Pons (tissue), 1 donor: ENCODE measurements at places on chromosomes 16 and 17.

DNA sequence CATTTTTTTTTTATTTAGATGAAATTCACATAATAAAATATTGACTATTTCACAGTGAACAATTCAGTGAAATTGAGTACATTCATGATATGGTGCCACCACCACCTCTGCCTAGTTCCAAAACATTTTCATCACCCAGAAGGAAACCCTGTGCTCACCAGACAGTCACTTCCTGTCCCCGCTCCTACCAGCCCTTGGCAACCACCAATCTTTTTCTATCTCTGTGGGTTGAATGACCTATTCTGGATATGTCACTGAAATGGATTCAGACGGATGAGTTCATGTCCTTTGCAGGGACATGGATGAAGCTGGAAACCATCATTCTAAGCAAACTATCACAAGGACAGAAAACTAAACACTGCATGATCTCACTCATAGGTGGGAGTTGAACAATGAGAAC lies 40.5 kb downstream of the ATP2C2 start:
- no peak for DNase-seq

DNA sequence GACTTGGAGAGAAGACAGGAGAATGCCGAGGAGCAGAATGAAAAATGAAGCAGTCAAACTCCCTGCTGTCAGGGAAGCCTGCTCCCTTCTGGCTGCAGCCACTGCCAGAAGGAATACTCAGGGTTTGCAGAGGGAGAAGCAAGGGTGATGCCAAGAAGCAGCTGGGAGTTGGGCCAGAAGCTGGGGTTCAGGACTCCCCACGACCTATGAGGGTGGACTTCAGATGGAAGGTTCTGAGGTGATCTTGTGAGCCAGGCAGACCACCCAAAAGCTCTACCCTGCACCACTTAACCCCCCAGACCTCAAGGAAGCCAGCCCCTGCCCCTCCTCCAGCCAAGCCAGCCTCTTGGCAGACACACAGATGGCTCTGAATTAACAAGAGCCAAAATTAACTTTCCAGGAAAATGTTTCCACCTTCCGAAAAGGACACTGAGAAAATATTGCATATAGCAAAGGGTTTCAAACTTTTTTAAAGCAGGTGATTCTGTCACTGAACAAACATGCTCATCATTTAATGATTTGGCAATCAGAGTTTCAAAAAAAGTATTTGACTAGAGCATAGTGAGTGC lies 126.0 kb upstream of the ERCC4 start:
- DNase-seq, result peak; percentile 52

DNA sequence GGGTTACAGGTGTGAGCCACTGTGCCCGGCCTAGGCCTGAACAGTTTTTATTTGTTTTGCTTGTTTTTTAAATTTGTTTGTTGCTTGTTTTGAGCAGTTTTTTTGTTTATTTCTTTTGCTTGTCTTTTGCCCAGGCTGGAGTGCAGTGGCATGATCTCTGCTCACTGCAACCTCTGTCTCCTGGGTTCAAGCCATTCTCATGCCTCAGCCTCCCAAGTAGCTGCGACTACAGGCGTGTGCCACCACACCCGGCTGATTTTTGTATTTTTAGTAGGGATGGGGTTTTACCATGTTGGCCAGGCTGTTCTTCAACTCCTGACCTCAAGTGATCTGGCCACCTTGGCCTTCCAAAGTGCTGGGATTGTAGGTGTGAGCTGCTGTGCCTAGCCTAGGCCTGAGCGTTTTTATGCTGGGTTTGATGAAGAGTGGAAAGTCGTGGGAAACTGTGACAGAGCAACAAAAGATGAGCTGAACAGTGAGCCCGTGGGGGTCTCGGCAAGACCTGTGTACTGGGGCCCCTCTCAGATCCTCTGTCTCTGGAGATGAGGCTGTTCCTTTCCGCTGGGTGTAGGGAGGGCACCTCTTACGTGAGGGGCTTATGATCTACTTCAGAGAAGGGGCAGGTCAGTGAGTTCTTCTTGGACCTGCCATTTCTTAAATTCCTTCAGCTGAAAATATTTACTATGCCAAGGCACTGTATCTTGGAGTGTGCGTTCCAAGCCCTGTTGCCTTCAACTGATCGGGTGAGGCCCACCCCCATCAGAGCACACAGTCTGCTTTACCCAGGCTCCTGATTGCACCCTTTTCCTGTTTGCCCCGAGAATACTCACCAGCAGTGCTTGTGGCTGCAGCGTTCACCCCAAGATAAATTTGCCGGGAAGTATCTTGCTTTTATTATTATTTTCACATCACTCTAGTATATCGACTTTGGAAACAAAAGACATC lies 322.1 kb downstream of the SEC14L1 start:
- DNase-seq, result no peak

DNA sequence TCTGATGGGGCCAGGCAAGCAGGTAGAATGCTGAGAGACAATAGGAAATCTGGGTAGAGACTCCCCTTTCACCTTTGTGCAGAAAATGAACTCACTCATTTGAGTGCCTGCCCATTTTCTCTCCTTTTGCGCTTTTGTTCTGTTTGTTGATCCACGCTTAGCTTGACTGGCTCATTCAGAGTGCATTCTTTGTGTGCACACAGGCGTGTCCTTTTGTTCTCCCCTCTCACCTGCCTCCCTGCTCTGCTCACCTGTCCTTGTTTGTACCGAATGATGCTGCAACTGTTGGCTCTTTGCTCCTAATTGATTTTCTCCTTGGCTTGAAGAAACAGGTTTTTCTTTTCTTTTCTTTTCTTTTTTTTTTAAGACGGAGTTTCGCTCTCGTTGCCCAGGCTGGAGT lies 15.8 kb downstream of the PGS1 start:
- DNase-seq, result no peak

DNA sequence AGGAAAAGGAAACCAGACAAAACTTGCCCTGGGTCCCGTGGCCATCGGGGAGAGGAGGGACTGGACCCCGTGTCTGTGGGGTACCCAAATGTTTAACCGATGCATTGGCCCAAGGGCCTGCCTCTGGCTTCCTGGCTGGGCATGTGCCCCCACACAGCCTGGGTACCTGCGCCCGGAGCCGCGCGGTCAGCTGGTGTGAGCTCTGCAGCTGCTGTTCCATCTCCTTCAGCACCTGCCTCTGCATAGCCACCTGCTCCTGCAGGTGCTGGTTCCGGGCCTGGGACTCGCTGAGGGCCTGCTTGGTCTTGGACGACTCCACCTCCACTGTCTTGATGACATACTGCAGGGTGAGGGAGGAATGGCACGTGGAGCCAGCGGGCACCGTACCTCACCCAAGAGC lies 31.9 kb downstream of the KIFC3 start:
- DNase-seq, result no peak

- no peak for DNase-seq
Measured at GRCh38 chr16:28873543-28874201, 4.6 kb upstream of the ATP2A1 start.

DNA sequence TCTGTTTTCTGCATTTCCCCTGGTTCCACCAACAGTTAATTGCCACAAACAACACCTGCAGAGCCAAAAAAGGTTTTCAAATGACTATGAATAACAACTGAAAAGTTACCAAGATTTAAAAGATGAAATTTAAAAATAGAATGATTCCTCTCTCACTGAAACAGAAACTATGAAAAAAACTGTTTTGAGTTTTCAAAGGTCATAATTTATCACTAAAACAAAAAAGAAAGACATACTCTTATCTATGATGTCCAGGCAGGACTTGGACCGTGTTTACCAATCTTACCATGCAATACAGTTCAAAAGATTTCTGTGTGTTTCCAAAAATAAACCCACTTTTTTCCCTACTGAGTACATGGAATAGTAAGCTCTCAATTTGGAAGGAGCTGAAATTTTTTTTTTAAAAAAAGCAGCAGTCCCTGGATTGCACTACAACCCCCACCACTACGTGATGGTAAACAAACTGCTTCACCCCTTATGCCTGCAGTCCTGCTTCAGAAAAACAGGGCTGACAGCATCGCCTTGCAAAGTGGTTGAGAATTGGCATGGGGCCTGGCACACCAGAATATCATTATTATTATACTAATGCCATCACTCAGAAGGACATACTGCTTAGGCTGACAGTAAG lies 8.5 kb downstream of the TXNDC11 start:
- DNase-seq, result no peak

DNA sequence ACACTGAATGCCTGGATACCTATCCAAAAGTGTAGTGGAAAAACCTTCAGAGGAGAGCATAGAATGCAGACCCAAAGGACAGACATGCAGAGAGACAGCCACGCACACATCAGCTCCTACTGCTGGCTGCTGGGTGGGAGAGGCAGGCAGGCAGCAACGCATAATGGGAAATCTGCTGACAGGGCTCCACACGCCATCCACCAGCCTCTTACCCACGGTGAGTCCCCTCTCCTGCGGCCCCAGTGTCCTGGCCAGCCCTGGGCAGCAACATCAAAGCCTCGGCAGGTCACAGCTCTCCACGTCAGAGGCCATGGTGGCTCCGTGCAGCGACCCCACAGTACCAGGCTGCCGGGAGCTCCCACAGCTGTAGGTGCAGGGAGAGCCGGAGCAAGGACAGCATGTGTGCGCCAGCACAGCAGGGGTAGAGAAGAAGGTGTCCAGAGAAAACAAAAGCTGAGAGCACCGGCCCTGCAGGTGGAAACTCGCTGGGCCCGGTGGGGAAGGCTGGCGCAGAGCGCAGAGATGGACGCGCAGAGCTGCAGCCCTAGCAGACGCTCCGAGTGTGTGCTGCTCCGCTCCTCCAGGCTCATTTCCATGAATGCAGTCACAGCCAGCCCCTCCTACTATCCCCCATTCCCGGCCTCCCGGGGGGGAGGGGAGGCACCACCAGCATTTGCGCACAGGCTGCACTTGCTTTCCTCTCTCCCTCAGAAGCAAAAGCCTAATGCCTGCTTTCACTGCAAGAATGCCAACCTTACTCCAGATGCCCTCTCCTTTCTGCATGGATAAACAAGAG lies 58.9 kb downstream of the CYTH1 start:
- DNase-seq, result peak; percentile 95

- DNase-seq, result no peak
Measured at GRCh38 chr16:74586948-74587347, 20.0 kb downstream of the GLG1 start.

DNA sequence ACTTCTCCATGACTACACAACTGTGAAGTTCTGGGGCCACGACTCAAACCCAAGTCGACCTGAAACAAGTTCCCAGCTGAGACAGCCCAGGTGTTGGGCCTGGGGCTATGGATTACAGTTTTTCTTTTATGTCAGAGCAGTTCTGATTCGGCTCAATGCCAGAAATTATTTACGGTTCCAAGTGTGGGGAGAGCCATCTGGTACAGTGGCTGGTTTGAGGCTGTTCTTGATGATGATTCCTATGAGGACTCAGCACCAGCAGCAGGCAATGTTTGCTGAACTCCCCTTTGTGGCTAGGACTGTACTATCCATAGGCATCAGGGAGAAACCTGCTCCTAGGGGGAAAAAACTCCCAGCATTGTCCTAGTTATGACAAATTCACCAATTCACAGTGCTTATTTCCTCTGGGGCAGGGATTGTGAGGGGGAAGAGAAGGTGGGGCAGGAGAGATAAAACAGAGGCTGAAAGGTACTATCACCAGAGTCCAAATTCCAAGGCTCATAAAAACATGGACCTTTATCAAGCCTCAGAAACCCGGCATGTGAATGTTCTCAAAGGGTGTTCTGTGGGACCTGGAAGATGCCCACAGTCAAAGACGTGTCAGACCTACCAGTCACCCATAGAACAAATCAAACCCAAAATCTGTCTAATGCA lies 18.2 kb upstream of the CMTM4 start:
- DNase-seq, result no peak
